ENCODE measurements at places on chromosomes 7 and 10.

- DNase-seq, result no peak
These were observed 19.2 kb downstream of the CFAP70 start for GRCh38 chr10:73339436-73339835.

DNA sequence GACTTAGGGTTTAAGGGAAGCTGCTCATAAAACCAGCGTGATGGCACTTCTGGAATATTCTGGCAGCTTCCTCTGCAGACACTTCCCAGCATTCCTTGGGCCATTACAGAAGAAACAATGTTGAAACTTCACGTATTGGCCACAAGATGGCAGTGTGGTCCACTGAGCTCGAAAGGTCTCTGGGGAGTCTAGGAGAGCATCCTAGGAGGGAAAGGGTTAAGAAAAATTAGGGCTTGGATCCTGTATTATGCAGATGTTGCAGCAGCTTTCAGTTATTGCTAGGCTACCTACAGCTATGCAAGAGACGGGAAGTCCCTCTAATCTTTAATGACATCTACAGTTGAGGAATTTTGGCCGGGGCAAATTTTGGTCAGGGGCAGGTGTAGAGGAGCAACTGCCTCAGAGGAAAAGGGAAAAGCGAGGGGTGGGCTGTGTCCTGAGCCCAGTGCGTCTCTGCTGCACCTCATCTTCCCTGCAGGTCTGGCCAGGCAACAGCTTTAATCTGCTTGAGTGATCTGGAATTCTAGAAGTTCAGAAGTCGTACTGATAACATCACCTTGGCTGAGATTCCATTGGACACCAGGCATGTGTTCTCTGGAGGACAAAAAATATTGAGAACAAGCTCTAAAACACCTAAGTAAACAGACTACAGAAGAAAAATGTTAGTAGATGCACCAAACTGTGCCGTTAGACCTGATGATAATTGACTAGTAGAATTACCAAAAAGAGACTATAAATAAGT lies 220.8 kb upstream of the PRSS58 start:
- DNase-seq, result no peak

DNA sequence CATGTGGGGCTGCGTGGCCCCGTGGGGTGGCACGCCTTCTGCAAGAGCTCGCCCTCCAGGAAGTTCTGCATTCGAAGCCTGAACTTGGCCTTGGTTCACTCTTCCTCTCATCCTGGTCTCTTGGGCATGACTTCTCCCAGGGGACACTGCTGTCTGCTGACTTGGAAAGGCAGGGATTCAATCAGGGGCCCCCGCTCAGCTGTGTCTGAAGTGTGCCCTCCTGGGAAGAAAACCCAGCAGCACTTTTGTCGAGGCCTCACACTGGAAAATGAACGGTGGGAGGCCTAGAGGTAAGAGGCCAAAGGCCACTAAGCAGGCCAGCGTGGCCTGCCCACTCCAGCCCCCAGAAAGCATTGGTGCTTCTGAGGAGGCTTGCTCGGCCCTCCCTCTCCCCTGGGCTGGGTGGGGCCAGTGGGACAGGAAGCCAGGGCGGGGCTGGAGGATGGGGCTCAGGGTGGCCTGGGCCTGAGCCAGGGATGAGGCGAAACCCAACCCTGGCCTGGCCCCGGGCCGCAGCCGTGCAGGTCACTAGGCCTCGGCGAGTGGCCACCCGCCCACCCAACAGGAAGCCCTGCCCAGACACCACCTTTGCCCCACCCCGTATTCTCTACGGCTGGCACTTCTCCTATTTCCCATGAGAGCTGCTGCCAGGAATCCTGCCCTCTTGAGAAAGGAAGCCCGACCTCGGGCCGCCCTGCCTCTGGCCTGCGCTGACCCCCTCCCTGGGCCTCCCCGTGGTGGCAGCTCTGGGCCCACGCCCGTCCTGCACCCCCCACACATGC lies 81.1 kb downstream of the ZMIZ1 start:
- DNase-seq, result peak; percentile 46

- no peak for DNase-seq
These were observed 54.6 kb downstream of the BPGM start for GRCh38 chr7:134701272-134701671.

DNA sequence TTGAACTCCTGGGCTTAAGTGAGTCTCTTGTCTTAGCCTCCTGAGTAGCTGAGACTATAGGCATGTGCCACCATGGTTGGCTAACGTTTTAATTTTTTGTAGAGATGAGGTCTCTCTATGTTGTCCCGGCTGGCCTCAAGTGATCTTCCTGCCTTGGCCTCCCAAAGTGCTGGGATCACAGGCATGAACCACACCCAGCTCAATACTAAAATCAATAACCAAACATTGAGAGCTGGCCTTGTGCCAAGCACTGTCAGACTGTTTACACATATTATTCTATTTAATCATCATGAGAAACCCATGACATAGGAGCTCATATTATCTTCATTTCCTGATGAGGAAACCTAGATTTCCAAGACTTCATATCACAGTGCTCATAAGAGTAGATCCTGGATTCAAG lies 251.2 kb downstream of the BAMBI start:
- DNase-seq, result no peak

DNA sequence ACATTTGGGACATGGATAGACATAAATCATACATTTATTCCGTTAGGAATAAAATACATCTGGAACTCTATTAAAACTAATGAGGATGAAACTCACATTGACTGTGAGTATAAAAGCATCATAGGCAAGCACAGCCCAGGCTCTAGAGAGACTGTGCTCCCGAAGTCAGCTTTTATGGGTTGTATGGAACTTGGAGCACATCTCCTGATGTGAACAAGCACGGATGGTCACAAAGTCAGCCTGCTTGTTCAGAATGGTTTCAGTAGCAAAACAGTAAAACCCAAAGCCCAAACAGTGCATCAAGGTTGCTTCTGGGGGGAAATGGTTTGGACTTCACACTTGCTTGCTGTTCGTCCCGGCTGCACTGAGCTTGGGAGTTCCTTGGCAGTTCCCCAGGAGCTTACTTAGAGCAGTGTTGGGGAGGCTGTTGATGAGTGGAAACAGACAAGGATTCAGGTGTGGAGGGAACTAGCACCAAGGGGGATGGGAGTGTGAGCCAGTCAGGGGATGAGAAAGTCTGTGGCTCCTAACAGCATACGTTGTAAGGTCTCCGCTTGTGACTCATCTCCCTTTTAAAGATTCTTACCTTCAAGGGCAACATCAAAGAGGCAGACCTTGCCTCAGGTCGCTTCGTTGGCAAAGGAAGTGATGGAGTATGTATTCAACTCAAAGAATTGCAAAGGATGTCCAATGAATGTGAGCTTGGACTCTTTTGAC lies 19.7 kb upstream of the ITGA8 start:
- DNase-seq, result no peak

DNA sequence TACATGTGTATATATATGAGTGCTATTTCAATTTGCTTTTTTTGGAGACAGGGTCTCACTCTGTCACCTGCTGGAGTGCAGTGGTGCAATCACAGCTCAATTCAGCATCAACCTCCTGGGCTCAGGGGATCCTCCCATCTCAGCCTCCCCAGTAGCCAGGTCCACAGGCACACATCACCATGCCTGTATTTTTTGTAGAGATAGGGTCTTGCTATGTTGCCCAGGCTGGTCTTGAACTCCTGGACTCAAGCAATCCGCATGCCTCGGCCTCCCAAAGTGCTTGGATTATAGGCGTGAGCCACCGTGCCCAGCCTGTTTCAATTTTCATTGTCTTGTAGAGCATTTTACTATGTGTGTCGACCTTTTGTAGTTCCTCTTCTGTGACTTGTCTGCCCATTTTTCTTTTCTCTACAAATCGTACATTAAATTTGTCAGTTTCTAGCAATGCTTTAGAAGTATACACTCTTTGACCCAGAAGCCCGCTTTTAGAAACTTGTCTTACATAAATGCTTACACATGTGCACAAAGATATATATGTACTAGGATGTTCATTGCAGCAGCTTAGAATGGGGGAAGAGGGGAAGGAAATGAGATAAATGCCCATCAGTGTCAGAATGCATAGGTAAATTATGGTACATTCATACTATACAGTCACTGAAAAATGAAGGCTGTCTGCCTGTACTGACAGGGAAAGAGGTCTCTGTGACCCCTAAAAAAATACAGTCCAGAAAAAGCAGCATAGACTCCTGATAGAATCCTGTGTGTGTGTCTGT lies 12.2 kb upstream of the RFC2 start:
- no peak for DNase-seq

- no peak for DNase-seq
These were observed 132.7 kb downstream of the GATA3 start for GRCh38 chr10:8187171-8187666.

GRCh38 chr10:88256013-88256680 lies 327.0 kb downstream of the RNLS start:
- DNase-seq, result no peak

- no peak for DNase-seq
These were observed 1.9 kb downstream of the USP6NL start for GRCh38 chr10:11609492-11610093.

DNA sequence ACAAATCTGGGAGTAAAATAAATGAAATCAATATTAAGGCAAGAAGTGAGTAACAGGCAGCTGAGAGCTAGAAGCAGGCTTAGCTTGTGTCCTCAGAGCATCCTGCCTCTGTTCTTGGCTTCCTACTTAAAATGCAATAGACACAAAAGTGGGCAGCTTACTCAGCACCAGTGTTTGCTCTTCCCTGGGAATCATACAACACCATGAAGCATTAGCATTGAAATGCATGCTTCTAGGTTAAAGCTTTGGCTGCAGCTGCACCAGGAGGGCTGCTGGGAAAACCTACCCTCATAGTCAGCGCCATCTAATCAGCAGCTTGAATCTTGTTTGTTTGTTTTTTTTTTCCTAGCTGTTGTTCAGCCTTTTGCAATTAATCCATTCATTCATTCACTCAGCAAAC lies 104.2 kb upstream of the VWC2 start:
- DNase-seq, result no peak

GRCh38 chr7:149884016-149884415 lies 10.2 kb downstream of the ATP6V0E2 start:
- no peak for DNase-seq

- DNase-seq, result no peak
These were observed 423.2 kb downstream of the POM121L12 start for GRCh38 chr7:53458636-53459035.

- DNase-seq, result no peak
These were observed 62.5 kb downstream of the ZNF37A start for GRCh38 chr10:38156416-38157269.

Measured in stimulated activated CD8-positive, alpha-beta memory T cell treated with anti-CD3 and anti-CD28 coated beads, Interleukin-2, amount 100 ng/mL, for 48 hours (primary cell).